ENCODE measurements at places on chromosomes 5 and 9.

DNA sequence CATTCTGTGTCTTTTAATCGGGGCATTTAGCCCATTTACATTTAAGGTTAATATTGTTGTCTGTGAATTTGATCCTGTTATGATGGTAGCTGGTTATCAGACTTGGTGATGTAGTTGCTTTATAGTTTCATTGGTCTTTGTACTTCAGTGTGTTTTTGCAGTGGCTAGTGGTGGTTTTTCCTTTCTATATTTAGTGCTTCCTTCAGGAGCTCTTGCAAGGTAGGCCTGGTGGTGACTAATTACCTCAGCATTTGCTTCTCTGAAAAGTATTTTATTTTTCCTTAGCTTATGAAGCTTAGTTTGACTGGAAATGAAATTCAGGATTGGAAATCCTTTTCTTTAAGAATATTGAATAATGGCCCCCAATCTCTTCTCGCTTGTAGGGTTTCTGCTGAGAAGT lies 156.9 kb downstream of the CNTLN start:
- DNase-seq, result no peak

DNA sequence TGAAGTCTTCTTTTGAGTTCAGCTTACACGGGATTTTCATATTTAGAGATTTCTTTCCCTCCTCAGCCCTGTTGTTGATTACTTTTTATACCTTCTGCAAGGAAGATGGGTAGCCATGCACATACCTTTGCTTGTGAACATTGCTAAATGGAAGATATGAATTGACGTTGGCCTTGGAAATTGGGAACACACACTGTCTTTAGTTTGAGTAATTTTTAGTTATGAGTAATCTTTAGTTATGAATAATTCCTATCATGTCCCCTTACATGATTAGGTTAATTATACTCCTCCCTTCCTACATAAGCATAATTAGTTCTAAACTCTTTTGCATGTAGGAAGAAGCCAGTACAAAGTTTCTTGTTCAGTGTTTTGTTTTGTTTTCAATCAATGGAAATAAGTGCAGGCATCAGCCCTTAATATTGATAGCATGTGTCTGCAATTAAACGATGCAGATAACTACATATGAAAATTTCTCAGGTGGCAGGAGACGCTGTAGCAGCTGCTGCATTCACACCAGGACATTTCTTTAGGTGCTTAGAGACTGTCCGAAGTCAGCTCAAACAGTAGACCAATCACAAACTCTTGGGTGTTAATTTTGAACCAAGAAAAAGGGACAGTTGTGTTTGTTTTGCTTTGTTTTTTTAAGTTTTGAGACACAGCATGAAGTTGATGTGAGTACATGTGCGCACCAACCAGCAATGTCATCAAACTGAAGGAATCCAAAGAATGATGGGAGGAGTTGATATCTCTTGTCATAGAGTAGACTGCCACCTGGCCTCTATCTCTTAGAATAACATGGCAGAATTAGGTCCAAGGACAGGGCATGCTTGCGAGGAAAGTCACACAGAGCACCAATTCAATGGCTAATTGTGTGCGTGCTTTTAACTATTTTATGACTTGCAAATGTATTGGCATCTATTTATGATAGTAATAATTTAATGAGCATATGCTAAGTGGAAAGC lies 51.4 kb downstream of the SMARCA2 start:
- DNase-seq, result no peak

DNA sequence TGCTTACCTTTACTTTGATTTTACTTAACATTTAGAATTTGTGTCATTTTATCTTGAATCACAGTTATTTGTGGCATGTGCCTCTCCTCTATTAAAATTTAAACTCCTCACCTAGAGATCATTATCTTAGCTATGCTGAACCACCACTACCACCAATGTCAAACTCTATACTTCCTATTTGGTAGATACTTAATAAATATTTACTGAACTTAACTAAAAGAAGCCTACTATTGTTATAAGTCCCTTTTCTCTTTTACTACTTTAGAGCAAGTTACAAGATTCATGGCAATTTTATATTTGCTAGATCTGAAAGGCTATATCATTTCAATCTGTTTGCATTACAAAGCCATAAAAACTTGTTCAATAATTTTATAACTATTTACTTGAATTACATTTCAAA lies 273.3 kb upstream of the CCNH start:
- DNase-seq, result no peak

- DNase-seq, result no peak
These were observed 7.4 kb downstream of the NFIL3 start for GRCh38 chr9:91416096-91416712.

DNA sequence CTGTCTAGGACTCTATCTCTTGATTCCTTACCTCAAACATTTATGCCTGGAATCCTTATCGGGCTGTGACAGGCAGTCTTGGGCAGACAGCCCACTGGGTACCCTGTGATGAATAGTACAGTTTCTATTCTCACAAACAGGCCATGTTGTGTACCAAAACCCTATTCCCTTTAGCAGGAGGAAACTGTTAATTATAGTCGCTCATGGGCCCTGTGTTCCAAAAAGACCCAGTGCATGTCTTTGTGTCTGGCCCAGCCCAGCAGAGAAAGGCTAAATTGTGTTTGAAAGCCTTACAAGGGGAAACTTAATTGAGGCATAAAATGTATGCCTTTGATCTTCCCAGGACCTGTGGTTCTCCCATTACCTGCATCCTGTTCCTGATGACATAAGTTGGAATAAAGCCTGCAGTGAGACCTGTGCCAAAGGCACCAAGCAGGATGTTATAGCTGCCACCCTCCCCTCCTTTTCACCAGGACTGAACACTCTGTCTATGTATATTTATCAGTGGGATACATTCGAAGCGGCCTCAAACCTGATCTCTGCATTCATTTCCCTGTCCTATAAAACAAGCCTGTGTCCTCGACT lies 43.3 kb downstream of the TLR4 start:
- no peak for DNase-seq

- no peak for DNase-seq
These were observed 337.9 kb upstream of the RFX3 start for GRCh38 chr9:3863686-3864085.

DNA sequence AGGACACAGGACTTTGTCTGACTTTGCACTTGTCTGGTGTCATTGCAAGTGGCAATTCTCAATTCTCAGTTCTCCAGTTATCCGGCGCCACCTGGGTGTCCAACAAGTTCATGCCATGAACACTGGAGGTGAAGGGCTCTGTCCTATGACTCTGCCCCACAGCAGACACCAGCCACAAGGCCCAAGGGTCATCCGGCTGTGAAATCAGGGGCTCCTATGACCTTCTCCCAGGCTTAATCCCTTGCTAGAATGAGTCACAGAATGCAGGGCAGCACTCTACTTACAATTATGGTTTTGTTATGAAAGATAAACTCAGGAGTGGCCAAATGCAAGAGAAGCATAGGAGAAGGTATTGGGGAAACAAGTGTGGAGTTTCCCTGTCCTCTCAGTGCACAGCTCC lies 392.0 kb downstream of the GADD45G start:
- DNase-seq, result no peak

- no peak for DNase-seq
These were observed 56.1 kb upstream of the PIP5K1B start for GRCh38 chr9:68648971-68649370.

DNA sequence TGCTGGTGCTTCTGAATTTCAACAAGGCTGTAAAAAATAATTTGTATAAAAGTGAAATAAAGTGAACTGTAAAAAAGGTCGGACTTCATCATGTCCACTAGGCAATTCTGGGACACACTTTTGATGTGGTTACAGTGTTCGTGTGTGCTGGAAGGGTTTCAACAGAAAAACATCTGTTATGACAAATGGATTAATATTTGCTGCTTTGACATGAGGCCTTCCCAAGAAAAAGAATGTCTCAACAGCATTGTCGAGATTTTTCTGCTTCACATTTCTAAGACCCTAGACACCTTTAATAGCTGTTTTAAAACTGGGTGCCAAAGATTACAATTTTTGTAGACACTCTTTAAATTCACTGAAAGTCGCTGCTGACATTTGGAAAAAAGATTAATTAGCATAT lies 216.6 kb downstream of the SLC12A2 start:
- no peak for DNase-seq

- no peak for DNase-seq
These were observed 30.7 kb downstream of the ACOT12 start for GRCh38 chr5:81363093-81363871.

- no peak for DNase-seq
These were observed 284.4 kb downstream of the DNAH5 start for GRCh38 chr5:13660072-13660471.

- no peak for DNase-seq
These were observed 21.8 kb downstream of the MTMR12 start for GRCh38 chr5:32290922-32291321.

GRCh38 chr5:138726848-138727247 lies 26.4 kb upstream of the CTNNA1 start:
- DNase-seq, result no peak

DNA sequence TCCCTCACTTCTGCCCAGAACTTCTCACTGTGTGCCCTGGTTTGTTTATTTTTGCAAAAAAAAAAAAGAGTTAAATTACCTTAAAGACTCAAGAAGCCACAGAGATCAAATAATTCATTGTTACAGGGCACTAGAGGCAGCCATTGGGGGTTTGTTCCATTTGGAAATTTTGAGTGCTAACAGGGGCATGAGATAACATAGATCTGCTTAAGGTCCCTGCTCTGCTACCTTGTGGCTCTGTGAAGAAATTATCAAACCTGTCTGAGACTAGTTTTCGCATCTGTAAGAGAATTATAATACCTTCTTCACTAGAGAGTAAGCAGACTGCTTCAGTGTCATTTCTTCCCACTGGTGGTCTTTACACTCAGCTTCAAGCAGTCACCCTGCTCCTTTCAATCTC lies 394 bp downstream of the TLR4 start:
- no peak for DNase-seq

DNA sequence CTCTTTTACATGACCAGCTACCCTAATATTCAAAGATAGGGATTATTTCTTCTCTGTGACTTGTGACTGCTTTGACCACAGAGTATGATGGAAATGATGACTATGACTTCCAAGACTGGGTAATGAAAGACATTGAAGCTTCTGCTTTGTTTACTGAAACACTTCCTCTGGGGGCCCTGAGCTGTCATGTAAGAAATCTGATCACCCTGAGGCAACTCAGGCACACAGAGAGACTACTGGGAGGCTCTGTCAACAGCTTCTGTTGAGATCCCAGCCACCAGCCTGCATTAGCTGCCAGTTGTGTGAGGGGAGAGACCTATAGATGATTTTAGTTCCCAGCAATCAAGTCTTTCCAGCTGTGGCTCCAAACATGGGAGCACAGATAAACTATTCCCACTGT lies 76.5 kb downstream of the KCTD16 start:
- DNase-seq, result no peak

- DNase-seq, result no peak
These were observed 151.0 kb downstream of the GCNT1 start for GRCh38 chr9:76610011-76610352.

- peak; percentile 31 for DNase-seq
These were observed 1467.1 kb downstream of the FOXD4L5 start for GRCh38 chr9:63817622-63818518.
